ENCODE measurements at places on chromosomes 13 and 19.

GRCh38 chr13:30932481-30933353 is at the start of gene TEX26:
TEX26 (plus strand) TSS chr13:30932656; CDS start chr13:30932716, 60 bp downstream.
- DNase-seq, result no peak

- no peak for DNase-seq
Measured at GRCh38 chr19:18999896-19000620, 33.3 kb downstream of the SUGP2 start.

DNA sequence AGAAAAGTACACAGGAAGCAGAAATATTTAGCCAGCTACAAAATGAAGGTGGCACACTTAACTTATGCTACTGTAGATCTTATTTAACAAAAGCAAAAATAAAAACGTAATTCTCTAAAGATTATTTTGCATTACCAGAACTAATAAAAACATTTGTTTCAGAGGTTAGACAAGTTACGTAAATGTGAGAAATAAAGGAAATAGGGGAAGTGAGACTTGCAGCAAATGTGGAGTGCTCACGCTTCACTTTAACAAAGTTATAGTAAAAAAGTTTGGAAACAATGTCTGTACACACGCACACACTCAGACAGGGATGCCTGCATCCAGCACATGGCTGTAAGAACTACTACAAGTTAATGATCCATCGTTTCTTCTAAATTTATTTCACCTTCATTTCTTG is 83.7 kb downstream of the NALCN start:
- DNase-seq, result no peak

- DNase-seq, result peak; percentile 83
Measured at GRCh38 chr13:46211483-46212351, at the start of gene LRRC63. LRRC63 (plus strand) TSS chr13:46211928; CDS start chr13:46213035, 1,107 bp downstream.

GRCh38 chr13:48561466-48562235 is 28.8 kb upstream of the RCBTB2 start:
- no peak for DNase-seq
